HCT116 (cell line): ENCODE measurements at places on chromosomes 3 and 15. TPM values are rescaled to one million over a fixed set of nuclear protein-coding genes. Genes with fewer than 3 reads are reported as not detected.

DNA sequence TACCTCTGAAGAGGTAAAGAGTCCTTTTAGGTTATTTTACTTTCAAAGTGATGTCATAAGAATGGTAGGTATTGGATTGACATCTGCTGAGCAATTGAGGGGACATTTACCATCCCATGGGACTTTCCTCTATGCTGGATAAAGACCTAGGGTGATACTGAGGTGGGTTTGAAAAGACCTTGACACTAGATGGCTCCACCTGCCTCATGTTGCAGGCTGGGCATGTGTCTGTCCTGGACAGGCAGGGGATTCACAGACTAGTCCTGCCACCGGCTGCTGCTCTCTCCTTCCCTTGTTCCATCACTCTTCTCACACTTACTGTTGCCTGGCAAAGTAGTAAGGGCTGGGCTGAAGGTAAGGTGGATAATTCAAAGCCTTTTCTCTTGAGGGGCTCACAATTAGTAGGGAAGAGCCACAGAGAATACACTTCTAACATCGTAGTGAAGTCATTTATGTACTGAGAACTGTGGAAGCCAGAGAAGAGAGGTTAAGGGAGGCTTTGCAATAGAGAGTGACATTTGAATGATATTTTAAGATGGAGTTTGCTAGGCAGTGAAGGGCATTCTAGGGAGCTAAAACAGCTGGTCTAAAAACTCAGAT lies 27.7 kb downstream of the TRAK1 start:
- peak; percentile 47 for DNase-seq

- DNase-seq: no peak
These were observed 19.1 kb downstream of the ZNF710 start for GRCh38 chr15:90020021-90020735.

DNA sequence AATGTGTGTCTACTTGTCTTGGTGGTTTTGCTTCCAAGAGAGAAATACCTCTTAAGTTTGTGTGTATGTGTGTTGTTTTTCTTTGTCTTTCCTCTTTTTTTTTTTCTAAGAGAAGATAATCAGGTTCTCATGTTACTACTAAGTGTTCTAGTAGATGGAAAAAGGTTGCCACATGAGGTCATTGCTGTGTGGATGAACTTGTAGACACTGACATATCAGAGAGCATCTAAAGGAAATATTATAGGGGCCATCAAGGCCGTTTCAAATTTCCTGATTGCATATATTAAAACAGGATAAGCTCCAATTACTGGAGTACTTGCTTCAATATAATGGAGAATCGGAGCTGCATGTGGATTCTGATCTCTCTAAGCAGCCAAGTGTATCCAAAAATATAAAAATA lies 747.5 kb downstream of the NR2F2 start:
- no peak for DNase-seq

DNA sequence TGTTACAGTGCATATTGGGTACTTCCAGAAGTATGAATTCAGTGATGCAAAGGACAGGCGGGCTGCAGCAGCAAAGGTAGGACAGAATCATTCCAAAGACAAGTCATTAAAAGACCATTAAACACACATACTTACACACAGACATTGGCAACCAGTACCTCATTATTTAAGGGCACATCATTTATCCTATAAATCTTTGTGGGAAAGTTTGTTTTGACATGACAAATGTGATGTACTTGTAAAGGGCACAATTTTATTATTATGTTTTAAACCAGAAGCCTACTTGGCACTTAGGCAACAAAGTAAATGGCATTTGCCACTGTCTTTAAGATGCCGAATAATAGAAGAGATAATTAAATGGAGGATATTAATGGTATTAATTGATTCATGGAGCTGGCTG lies 22.7 kb downstream of the ARIH1 start:
- no peak for DNase-seq

Gene CCDC191
- total RNA-seq: 4.1 TPM

GRCh38 chr3:39432342-39432741 lies 25.8 kb downstream of the RPSA start:
- DNase-seq: no peak

GRCh38 chr3:189699885-189700284 lies 68.7 kb downstream of the TP63 start:
- no peak for DNase-seq

DNA sequence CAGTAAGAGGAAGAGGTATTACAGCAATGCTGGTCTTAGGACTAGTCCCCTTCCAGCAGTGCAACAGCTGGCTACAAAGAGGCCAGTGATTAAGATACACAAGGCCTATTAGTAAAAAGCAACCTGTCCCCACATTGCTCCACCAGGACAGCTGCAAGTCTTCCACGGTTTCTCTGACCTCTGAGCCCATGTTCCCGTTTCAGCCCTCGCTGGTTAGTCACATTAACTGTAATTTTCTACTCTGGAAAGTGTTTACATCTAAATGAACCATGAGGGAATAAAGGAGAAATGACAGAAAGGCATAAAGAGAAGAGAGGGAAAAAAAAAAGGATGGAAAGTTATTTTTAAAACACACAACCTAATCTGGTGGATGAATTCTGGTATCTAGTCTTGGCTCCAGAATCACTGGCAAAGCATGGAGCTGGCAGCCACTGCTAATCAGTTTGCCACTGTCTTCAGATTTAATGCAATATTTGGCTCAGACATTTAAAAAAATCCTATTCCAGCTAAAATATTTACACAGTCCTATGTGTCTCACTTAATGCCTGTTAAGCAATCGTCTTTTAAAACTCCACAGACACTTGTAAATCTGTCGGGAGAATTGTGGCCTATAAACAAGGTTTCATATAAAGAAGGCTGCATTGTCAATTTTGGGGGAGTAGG lies 154.9 kb downstream of the GREM1 start:
- no peak for DNase-seq

GRCh38 chr3:129070086-129070885 lies 9.7 kb downstream of the GP9 start:
- DNase-seq: no peak

DNA sequence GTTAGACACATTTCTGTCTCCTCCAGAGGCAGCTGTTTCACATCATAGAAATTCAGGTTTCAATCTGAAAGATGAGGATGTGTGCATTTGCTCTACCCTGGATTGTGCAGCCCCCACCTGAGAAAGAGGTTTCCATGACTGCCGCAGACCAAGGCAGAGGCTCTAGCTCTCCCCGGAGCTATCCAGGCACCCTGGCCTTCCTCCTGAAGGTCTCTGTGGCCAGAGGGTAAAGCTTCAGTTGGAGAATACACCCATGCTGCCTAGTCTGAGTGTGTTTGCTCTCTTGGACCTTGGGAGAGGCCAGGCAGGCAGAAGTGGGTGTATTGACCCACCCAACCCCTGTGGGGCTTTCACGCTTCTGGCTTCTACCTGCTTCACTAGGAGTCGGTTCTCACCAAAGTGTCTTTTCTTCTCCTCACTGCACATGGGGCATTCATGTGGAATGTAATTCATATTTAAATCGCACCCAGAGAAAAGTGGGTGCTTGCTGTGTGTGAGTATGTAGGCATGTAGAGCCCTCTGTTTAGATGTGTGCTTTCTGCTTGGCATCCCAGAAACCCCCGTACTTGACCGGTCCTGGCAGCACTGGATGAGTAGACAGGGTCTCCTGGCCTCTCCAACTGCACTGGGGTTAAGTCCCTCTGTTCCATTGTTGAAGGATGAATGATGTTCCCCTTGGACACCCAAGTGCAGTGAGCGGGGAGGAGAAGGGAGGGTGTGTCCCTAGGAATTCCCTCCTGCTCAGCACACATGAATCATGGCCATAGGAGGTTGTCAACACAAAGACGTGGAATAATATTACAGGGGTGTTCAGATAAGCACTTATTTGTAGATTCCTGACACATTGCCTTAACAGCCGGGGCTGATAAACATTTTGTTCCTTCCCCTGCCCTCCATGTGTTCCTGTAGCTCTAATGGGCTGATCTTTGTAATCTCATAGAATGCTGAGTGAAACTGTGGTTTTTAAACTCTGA lies 20.3 kb upstream of the RAB6B start:
- DNase-seq: no peak

GRCh38 chr15:67090297-67091070 lies 25.1 kb downstream of the SMAD3 start:
- no peak for DNase-seq

DNA sequence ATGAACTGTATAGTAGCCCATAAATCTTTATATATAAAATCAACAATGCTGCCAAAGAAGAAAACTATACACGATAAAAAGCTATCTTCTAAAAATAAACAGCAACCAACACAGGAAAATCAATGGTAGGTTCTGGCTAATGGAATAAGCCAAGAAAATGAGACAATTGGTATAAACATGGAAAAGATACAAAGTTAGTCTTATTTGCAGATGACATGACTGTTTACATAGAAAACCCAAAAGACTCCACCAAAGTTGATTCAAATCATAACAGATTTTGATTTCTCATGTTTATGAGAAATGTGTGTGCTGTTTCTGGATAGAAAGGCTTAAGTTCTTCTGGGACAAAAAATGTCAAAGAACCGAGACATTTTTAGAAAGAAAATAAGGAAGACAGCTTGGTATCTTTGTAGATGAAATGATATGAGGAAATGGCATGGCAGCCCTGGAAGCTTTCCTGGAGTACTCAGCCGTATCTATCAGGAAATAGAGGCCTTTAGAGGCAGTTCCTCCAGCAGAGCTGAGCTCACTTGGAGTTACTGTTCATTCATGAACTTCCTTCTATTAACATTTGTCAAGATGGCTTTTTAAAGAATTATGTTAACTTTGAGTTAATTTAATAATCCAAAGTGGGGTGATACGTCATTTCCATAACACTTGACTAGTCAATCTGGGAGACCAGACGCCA lies 36.7 kb upstream of the VILL start:
- DNase-seq: no peak

DNA sequence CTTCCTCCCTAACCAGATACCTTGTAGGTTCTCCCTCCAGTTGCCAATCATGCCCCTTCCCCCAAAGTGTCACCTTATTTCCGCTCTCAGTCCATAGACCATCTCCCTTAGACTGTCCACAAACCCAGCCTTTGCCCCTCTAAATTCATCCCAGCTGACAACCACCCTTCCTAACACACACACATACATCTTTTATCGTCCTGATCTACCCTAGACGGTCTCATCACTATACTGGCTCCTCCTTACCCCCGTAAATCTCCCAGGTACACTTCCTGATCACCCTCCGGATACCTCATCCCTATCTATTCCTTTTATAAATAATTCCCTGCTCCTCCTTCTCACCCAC lies 828 bp downstream of the THOC7 start:
- DNase-seq: no peak

DNA sequence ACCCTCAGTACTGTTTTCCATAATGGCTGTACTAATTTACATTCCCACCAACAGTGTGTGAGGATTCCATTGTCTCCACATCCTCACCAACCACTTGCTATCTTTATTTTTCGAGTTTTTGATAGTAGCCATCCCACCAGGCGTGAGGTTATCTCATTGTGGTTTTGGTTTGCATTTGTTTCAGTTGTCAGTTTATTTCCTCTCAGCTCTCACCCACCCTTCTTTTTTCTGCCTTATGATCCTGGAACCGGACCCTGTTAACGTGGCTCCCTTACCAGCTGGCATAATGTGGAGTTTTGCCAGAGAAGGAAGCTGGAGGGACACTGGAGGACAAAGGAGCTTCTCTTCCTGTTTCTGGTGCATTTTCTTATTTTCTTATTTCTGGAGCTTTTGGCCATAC lies 25.1 kb upstream of the SH3GL3 start:
- no peak for DNase-seq

DNA sequence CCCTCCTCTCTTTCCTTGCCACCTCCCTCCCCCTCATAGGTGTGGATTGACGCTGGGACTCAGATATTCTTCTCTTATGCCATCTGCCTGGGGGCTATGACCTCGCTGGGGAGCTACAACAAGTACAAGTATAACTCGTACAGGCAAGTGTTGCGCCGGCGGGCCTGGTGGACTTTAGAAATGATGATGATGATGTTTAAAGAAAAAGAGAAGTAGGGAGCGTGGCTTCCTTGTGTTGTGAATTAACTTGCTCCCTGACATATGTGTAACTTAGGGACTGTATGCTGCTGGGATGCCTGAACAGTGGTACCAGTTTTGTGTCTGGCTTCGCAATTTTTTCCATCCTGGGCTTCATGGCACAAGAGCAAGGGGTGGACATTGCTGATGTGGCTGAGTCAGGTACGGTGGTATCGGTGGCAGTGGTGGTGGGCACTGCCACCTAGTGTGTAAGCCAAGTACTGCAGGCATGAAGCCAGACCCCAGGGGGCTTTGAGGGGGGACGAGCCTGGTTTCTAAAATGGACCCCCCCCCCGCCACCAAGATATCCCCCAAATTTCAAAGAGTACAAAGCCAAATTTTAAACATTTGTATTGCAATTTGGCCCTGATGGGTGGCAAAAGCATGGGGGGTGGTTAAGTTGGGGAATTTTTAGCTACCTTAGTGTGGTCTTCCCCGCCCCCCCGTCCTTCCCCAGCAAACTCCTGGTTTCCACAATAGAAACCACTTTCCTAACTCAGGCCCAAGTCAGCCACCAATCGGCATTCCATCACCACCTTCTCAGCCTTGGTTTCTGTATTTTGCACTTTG lies 65.6 kb downstream of the SLC6A6 start:
- no peak for DNase-seq

GRCh38 chr3:172352786-172353185 lies 95.5 kb downstream of the GHSR start:
- DNase-seq: no peak

- no peak for DNase-seq
These were observed 38.2 kb downstream of the MAGI1 start for GRCh38 chr3:66000506-66000905.

GRCh38 chr15:98678484-98678883 lies 30.1 kb downstream of the IGF1R start:
- DNase-seq: no peak

GRCh38 chr3:119976214-119976613 lies 118.0 kb downstream of the GSK3B start:
- no peak for DNase-seq

DNA sequence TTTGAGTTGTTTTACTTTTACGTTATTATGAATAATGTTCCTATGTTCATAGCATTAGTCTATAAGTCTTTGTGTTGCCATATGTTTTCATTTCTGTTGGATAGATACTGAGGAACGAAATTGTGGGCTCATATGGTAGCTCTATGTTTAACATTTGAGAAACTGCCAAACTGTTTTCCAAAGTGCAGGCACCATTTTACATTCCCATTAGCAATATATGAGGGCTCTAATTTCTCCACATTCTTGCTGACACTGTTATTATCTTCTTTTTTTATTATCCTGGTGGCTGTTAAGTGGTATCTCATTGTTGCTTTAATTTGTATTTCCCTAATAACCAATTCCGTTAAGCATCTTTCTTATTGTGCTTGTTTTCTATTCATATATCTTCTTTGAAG lies 1.8 kb upstream of the PIK3R4 start:
- no peak for DNase-seq

DNA sequence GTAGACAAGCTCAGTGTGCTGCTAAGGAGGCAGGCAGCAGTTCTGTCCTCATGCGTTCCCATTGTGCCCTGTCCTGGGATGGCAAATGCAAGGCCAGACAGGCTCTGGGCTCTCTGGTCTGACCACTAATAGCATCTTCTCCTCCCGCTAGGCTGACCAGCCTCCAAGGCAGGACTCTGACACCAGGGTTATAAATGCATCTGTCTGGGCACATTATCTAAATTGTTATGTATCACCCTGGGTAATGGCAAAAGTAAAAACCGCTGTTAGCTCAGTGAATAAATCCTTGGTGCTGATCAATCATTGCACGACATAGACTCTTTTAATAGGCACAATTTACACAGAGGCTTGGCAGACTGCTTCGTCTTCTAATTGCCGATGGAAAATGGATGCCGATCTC lies 85.6 kb downstream of the CLSTN2 start:
- DNase-seq: no peak

- DNase-seq: no peak
These were observed 97.1 kb upstream of the OSBPL11 start for GRCh38 chr3:125692361-125692760.
